ENCODE measurements at places on chromosomes 13 and 19.

- DNase-seq = no peak
- no peak overlapping the region for H3K27ac ChIP-seq
- no peaks in the 10 kb centered on the region for H3K36me3 ChIP-seq
- H3K4me1 ChIP-seq = peaks cover 4% of the 10 kb centered on the region
- H3K4me3 ChIP-seq = no peak overlapping the region
- H3K27me3 ChIP-seq = peaks cover 74% of the 10 kb centered on the region
These were observed 7.6 kb downstream of the EPS8L1 start for GRCh38 chr19:55083004-55083850.

- no peak overlapping the region for H3K27ac ChIP-seq
- H3K27me3 ChIP-seq = no peaks in the 10 kb centered on the region
- no peak overlapping the region for H3K4me3 ChIP-seq
- peaks cover 7% of the 10 kb centered on the region for H3K4me1 ChIP-seq
These were observed 4.1 kb downstream of the ARHGEF1 start for GRCh38 chr19:41886761-41887710.

- H3K36me3 ChIP-seq = no peaks in the 10 kb centered on the region
- H3K27ac ChIP-seq = no peak overlapping the region
- no peaks in the 10 kb centered on the region for H3K27me3 ChIP-seq
- DNase-seq = no peak
- no peak overlapping the region for H3K4me3 ChIP-seq
- H3K4me1 ChIP-seq = no peaks in the 10 kb centered on the region
These were observed 93.2 kb upstream of the CSNK1A1L start for GRCh38 chr13:37198629-37199028.

GRCh38 chr13:109119896-109120295, 490.5 kb downstream of the MYO16 start:
- H3K4me3 ChIP-seq = no peak overlapping the region
- H3K27ac ChIP-seq = no peak overlapping the region
- DNase-seq = peak; percentile 60
- no peaks in the 10 kb centered on the region for H3K4me1 ChIP-seq
- H3K36me3 ChIP-seq = no peaks in the 10 kb centered on the region
- H3K27me3 ChIP-seq = no peaks in the 10 kb centered on the region

DNA sequence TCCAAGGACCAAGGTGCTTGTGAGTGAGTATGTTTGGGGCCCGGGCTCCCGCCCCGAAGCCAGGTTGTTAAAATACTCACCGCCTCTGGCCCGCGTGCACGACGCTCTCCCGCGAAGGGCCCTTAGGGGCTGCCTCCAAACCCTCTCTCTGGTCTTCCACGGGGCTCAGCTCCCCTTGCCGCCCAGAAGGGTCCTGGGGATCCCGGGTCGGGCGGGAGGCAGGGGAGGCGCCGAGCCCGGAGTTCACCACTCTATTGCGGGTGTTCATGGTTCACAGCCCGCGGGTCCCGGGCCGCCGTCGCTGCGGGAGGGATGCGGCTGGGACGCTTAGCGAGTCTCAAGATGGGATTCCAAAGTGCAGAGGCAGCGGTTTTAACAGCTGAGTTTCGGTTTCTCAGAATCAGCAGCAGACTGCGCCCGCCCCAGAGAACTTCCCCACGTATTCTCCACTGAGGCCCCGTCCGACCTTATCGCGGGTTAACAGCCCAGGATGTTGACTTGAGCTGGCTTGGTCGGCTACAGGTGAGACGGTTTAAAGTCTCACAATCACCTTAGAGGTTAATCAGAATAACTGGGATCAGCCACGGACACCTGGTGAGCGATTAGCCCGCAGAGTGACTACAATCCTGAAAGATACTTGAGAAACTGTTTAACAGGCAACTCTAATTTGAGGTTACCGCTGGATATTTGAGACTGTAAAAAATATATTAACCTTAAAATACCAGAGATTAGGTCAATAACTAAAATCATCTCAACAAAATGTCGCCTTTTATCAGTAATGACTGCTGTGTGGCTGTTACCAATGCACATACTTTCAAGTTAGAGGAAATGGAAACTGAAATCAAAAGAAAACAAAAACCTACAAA, at the start of gene EPSTI1:
Gene EPSTI1, minus strand, starts transcription at position 344 of the 866 bp plus-strand sequence. Its CDS starts 76 bp downstream, at position 268.
- H3K4me1 ChIP-seq = peaks cover 2% of the 10 kb centered on the region
- DNase-seq = peak; percentile 75
- H3K36me3 ChIP-seq = no peaks in the 10 kb centered on the region
- peak within 1 kb of the TSS; percentile 98 for H3K27ac ChIP-seq
- peak within 1 kb of the TSS; percentile 70 for H3K4me3 ChIP-seq
- no peaks in the 10 kb centered on the region for H3K27me3 ChIP-seq

Measured in lung (tissue), 17 donors.